Stimulated activated CD4-positive, alpha-beta T cell treated with anti-CD3 and anti-CD28 coated beads, TNF-alpha, amount 100 ng/mL, for 24 hours (primary cell): ENCODE measurements at places on chromosomes 16 and 17.

DNA sequence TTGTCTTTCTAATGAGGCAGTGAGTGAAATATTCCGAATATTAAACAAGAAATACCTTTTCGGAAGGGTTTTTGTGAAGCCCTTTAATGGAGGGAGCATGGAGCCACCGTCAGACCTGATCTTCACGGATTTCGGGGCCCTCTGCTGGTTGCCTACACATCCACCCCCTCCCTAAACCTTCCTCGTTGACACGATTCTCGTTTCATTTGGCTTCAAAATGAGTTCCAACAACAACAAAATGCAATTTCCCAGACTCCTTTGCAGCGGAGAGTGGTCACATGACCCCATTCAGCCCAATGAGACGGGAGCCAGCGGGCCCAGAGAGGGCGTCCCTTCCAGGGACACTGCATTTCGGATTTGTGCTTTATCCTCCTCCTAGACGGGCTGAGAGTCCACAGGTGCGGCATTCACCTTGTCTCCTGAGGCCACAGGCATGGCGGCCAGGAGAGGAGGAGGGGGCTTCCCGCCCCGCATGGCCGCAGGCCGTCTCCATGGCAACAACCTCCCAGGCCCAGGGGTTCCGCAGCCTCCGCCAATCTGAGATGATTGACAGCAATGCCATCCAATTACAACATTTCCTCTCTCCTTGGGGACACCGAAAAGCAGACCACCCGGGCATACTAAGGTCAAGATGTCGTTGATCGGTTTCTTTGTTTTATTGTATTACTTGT, 259.8 kb downstream of the C16orf95 start:
- DNase-seq: no peak

- no peak for DNase-seq
Observed at GRCh38 chr17:9645851-9646545, 681 bp downstream of the USP43 start.

- no peak for DNase-seq
Observed at GRCh38 chr17:28240688-28241340, 78.2 kb upstream of the TMEM97 start.

DNA sequence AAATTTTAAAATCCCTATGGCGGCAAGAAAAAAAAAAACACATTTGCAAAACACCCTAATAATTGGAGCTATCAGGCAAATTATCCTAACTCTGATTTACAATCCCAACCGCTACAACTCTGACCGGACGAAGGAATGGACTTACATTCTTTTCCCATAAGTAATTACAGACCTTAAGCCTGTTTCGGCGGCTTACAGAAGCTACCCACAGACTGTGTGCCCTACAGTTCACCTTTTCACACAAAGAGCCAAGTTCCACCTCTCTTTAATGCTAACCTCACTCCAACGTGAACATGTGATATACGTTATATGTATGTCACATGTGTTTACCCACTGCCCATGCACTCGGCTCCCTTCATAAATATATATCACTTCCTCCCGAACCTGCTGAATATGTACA, 8.7 kb upstream of the MEAK7 start:
- no peak for DNase-seq

GRCh38 chr16:73172241-73172972, 124.5 kb upstream of the ZFHX3 start:
- DNase-seq: no peak

- DNase-seq: no peak
Observed at GRCh38 chr17:3271072-3271848, 26.9 kb downstream of the OR3A1 start.

DNA sequence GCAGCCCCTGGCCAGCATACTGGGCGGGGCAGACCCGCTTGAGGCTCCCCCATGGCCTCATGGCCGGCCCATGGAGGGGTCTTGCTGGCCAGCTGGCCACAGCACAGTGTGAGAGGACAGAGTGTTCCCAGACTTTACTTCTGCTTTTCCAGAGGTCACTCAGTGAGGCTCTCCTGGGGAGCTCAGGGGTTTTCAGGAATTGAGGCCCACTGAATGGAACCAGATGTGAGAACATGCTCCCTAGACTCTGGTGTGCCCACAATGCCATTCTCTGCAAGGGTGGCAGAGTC, 21.2 kb downstream of the ATP6V0D1 start:
- DNase-seq: no peak

- no peak for DNase-seq
Observed at GRCh38 chr17:19384723-19385391, 2.1 kb downstream of the MFAP4 start.

DNA sequence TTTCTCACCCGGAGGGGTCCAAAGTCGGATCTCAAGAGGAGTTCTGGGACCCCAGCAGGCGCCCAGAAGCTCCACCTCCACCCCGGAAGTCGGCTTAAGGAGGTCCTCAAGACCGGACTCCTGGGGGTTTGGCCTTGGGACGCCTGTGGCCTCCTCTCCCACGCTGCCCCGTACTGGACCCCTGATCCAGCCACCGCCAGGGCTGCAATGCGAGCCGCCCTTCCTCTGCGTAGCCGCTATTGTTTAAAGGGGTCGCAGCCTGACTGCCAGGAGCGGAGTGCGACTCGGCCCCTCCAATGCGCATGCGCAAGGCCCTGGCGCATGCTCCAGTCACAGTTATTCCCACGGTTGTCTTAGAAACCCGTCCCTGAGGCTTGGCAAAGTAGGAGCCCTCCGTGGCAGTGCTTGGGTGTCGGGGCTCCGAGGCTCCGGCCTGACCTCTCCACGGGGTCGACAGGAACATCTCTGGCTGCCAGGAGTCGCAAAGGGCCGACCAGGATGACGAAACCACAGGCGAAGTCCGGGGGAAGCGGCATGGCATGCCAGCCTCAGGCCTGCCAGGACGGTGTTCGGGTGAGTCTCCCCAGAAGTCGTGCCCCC, 719.0 kb downstream of the KCNJ18 start:
- no peak for DNase-seq

DNA sequence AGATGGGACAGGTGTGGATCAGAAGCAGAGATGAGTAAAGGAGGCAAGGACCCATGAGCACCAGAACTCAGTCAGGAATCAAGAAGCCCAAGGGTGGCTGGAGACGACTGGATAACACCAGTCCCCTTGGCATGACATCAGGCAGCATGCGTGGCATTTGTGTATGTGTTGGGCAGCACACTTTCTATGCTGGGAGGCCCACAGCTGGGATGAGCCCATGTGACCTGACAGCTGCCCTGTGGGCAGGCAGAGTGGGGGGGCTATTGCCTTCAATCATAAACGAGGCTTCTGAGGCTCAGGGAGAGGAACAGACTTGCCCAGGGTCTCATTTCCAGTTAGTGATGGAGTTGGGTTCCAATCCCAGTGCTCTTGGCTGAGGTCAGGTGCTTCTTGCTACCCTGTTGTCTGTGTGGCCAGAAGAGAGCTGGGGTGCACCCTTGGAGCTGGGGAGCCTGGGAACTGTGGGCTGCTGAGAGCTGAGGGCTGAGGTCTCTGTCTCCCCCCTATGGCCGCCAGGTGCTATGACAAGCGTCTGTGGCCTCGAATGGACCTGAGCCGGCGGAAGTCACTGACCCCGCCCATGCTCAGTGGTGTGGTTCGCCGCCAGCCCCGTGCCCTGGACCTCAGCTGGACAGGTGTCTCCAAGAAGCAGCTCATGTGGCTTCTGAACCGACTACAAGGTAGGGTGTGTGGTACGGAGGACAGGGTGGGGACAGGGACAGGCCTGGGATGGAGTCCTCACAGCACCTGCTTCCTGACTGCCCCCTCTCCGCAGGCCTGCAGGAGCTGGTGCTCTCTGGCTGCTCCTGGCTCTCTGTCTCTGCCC, 7.1 kb upstream of the ORAI3 start:
- peak; percentile 62 for DNase-seq

- DNase-seq: no peak
Observed at GRCh38 chr17:6085812-6086211, 15.6 kb downstream of the WSCD1 start.

DNA sequence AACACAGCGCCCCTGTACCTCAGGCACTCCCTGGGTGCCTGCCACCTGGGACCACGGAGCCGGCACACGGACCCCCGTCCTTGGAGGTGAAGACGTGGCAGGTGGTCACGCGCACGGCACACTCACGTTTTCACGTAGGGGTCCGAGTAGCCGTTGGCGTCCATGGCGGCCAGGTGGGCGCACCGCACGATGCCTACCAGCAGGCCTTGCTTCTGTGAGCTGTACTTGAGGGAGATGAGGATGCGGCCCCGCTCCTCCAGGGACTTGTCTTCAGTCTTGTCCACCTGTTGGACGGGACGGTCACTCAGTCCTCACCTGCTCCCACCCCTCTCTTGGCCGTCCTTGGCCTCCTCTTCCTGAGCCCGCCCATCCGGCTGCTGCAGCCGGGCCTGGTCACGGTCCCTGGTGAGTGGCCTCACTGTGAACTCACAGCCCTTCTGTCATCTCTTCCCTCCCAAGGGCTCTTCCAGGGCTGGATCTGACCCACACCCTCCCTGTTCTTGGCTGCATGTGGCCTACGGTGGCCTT, 18.8 kb downstream of the SCGB1C2 start:
- no peak for DNase-seq

- DNase-seq: no peak
Observed at GRCh38 chr17:39745335-39746144, 7.8 kb downstream of the GRB7 start.

- DNase-seq: no peak
Observed at GRCh38 chr16:73426433-73427160, 378.7 kb upstream of the ZFHX3 start.

DNA sequence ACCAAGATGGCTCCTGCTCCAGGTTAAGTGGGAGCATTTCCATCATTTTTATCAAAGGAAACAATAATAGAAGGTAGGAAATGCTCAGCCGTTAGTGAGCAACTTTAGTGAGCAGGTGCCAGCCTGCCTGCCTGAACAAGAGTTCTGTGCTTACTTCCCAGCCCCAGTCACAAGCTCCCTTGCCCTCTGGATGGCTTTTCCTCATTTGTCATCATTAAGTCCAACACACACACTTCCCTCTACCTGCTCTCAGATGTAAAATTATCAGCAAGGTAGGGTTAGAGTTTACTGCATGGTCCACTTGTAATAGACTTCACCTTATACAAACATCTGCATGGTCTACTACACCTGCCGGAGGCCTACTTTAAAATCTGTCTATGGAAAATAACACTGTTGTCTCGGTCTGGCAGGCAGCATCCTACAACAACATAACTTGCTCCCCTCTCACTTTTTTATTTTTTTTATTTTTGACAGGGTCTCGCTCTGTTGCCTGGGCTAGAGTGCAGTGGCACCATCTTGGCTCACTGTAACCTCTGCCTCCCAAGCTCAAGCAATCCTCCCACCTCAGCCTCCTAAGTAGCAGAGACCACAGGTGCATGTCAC, 12.7 kb downstream of the TEX2 start:
- DNase-seq: no peak

GRCh38 chr16:19674485-19674884, 43.5 kb downstream of the KNOP1 start:
- no peak for DNase-seq

GRCh38 chr17:32318071-32318470, 23.9 kb downstream of the C17orf75 start:
- DNase-seq: no peak

DNA sequence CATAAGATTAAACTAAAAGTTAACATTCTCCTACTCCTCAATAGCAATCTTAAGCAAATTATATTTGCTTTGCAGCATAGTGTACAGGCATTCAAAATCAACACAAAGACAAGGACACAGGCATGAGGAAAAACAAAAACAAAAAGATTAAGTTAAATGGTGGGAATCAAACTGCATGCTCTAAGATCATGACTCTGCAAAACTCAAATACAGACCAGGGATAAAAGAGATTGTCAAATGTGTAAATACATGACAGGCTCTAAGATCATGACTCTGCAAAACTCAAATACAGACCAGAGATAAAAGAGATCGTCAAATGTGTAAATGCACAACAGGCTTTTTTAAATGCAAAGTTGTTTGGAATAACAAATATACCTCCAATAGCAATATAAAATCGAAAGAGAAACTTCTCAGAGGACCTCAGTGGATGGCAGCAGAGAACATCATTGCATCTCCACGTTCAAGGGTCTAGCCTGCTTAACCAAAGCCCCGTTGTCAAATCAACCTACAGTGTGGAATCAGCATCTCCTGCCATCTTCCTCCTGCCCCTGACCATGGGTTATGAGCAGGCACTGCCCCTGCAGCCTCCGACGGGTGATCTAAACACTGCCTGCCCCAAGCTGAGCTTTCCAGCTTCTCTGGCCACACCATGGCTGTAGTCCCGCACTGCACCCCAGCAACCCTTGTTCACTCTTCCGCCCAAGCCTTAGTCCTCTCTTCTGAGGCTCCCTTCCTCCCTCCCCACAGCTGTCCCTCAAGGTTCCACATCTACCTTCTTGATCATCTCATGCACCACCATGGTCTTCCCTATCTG, 446.1 kb downstream of the SOX9 start:
- DNase-seq: no peak

GRCh38 chr17:80625627-80626026, 81.0 kb downstream of the RPTOR start:
- no peak for DNase-seq

DNA sequence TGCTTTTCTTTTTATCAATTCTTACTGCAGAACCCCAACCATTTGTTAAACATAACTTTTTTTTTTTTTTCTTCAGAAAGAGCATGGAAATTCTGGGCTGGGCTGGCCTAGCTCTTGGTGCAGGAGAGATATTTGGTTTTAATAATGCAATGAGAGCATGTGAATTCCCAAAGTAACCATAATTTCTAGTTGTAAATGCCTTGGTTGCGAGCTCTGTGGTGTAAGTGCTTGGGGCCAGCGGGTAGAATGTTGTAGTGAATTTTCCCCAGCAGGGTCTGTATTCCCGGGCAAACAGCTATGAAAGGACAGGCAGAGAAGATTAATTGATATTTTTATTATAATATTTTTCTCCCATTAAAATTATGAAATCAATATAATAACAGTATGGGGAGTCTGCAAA, 465.6 kb downstream of the HS3ST4 start:
- DNase-seq: no peak

- DNase-seq: no peak
Observed at GRCh38 chr16:4093495-4094126, 22.6 kb downstream of the ADCY9 start.

- no peak for DNase-seq
Observed at GRCh38 chr16:31243734-31244670, 15.8 kb upstream of the ITGAM start.

DNA sequence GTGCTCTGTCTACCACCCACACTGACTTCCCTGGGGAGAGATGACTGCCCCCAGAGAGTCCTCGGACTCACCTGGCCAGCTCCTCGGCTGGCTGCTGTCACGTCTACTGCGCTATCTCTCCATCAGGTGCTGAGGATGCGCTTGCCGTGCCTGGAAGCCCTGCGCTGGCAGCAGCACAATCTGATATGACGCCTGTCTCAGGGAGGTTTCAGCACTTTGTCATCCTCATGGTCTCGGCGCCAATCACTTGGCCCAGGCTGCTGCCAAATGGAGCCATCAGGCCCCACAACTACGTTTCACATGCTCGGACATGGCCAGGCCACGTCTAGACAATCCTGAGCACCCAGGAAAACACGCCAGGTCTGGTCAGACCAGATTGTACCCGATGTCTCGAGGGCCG, 46.7 kb downstream of the FOXL1 start:
- DNase-seq: no peak

- DNase-seq: no peak
Observed at GRCh38 chr17:17121162-17121561, 78.9 kb downstream of the MPRIP start.

- no peak for DNase-seq
Observed at GRCh38 chr17:83142619-83143018, 63.2 kb downstream of the METRNL start.

GRCh38 chr17:65797809-65798208, 236.4 kb upstream of the AXIN2 start:
- no peak for DNase-seq

- DNase-seq: no peak
Observed at GRCh38 chr16:3842994-3843393, 37.5 kb downstream of the CREBBP start.

- DNase-seq: no peak
Observed at GRCh38 chr17:80996422-80997305, 5.0 kb downstream of the CHMP6 start.

- DNase-seq: no peak
Observed at GRCh38 chr16:88816736-88817535, 5.2 kb upstream of the APRT start.
